Right lobe of liver (tissue), 6 donors: ENCODE measurements at places on chromosomes 1 and 21. TPM values are rescaled to one million over a fixed set of nuclear protein-coding genes. Genes with fewer than 3 reads are reported as not detected.
A peak's percentile ranks its signal among the peaks of the same experiment; 100 is the strongest.

DNA sequence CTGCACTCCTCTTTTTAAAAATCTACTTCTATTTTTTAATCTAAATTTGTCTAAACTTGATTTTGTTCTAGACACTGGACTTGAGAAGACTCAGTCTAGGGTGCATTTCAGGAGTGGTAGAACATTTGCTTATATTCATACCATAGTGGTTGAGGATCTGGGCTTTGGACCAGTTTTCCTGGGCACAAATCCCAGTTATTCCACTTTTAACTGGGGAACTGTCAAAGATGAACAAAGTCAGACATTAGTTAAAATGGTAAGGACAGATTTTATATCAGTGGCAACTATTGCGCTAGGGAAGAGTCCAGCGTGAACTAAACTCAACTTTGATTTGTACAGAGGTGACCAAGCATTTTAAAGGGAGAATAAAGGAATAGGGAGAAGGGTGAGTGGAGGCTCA lies 102.4 kb downstream of the FMN2 start:
- no peak for DNase-seq
- no peaks in the 10 kb centered on the region for H3K36me3 ChIP-seq
- H3K4me1 ChIP-seq: no peaks in the 10 kb centered on the region
- H3K27ac ChIP-seq: no peak overlapping the region
- no peak overlapping the region for H3K4me3 ChIP-seq

- DNase-seq: no peak
- H3K27me3 ChIP-seq: no peaks in the 10 kb centered on the region
- no peak overlapping the region for H3K27ac ChIP-seq
- no peaks in the 10 kb centered on the region for H3K36me3 ChIP-seq
- no peaks in the 10 kb centered on the region for H3K4me1 ChIP-seq
Measured at GRCh38 chr1:180181048-180181447, 26.4 kb downstream of the QSOX1 start.

DNA sequence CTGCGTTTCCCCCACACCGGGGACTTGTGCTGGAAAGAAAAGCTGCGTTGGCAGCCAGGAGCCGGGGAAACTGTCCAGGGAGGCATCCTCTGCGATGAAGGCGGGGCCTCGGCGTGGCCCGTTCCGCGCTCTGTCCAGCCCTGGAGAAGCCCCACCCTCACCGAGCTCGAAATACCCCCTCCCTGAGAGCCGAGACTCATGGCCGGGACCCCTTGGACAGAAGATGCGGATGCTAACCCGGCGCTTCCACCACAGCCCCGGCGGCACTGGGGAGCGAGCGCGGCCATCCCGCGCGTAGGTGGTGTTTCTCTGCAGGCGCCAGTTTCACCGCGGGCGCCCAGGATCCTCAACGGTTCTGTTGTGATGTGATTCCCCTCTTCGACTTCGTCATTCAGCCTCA lies 31.6 kb downstream of the PDE9A start:
- no peak overlapping the region for H3K4me3 ChIP-seq
- H3K27ac ChIP-seq: no peak overlapping the region
- DNase-seq: no peak

DNA sequence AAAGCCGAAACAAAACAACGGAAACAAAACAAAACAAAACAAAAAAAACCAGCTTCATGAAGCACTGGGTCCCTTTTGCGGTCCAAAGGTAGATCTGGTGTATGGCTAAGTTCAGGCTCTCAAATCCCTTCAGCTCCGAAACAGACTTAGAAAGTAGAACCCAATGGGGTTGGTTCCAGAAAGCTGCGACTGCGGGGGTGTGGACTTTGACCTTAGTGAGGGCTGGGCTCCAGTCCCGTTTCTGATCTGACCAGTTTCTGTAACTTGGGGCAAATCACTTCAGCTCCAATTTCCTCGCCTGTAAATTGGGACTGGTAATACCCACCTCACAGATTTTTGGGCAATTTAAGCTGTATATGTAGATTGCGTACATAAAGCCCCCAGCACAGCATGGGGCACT lies 105.2 kb downstream of the ZSCAN20 start:
- H3K4me3 ChIP-seq: no peak overlapping the region
- no peak overlapping the region for H3K27ac ChIP-seq

SPRR5 gene
- not detected for total RNA-seq

- no peaks in the 10 kb centered on the region for H3K36me3 ChIP-seq
- no peak overlapping the region for H3K27ac ChIP-seq
- no peak for DNase-seq
- H3K27me3 ChIP-seq: no peaks in the 10 kb centered on the region
- no peaks in the 10 kb centered on the region for H3K4me1 ChIP-seq
- H3K4me3 ChIP-seq: no peak overlapping the region
Measured at GRCh38 chr1:208829595-208829994, 585.4 kb upstream of the PLXNA2 start.

DNA sequence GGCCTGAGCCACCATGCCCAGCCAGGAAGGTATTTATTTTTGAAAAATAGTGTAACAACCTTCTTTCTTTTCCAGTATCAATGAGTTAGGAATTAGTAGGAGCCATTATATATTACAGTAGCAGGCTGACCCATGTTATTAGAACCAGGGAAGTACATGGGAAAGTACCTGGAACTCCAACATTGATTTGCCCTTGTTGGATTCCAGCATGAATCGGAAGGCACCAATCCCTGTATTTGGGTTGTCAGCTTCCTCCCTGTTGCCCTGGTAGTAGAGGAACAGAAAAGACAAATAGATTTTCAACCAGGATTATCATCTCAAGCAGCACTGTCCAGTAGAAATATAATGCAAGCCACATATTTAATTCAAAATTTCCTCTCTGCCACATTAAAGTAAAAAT lies 10.2 kb upstream of the RBM8A start:
- H3K36me3 ChIP-seq: no peaks in the 10 kb centered on the region
- DNase-seq: no peak
- H3K4me1 ChIP-seq: no peaks in the 10 kb centered on the region
- no peak overlapping the region for H3K4me3 ChIP-seq

GRCh38 chr1:202056644-202057334 lies 46.4 kb downstream of the ELF3 start:
- H3K27me3 ChIP-seq: no peaks in the 10 kb centered on the region
- H3K4me1 ChIP-seq: no peaks in the 10 kb centered on the region
- DNase-seq: peak; percentile 84
- no peak overlapping the region for H3K27ac ChIP-seq

DNA sequence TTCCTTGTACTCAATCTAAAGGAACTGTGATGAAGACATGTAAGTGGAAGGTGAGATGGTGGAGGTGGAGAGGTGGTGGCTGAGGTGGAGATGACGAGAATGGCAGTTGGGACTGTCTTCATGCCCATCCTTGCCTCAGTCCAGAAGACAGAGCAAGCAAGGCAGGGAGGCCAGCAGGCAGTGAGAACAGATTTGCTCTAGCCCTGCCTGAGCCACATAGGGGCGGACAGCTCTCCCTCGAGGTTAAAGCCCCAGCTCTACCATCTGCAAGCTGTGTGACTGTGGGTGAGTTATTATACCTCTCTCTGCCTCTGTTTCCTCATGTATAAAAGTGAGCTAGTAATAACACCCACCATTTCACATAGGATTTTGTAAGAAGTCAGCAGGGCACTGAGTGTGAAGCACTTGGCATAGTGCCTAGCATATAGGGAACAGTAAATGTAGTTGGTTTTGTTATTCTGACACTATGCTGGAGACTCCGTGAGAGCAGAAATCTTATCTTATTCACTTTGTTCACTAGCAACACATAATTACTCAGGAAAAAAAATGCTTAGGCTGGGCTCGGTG lies 4.8 kb upstream of the FAM110D start:
- H3K36me3 ChIP-seq: no peaks in the 10 kb centered on the region
- H3K4me3 ChIP-seq: no peak overlapping the region
- DNase-seq: no peak
- H3K27me3 ChIP-seq: no peaks in the 10 kb centered on the region
- H3K4me1 ChIP-seq: no peaks in the 10 kb centered on the region

DNA sequence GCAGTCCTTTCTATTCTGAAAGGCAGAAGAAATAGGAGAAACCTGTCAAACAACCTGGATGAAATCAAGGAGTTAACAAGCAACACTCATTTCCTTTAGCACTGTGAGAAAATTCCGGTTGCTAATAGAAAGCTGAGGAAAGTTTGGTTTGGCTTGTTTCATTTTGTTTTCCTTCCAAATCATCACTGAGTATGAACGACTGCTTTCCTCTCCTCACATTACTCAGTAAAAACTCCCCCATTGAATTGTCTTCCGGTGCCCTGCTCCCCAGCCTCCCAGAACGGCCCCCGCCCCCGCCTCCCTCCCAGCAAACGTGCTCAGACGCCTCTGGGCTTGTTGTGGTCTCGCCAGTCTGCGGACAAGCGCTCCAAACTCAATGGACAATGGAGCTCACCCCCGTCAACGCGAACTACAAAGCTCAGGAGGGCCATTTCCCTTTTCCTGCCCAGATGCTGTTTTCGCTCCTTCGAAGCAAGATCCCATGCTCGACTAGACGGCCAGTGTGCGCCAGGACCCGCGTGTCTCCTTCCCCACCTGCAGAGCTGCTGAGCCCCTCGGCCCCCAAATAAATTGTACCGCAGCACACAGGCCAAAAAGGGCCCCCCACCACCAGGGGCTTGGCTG lies 747 bp downstream of the STX6 start:
- H3K4me1 ChIP-seq: no peaks in the 10 kb centered on the region
- H3K27ac ChIP-seq: peak overlapping the region; percentile 83
- DNase-seq: peak; percentile 65
- H3K27me3 ChIP-seq: no peaks in the 10 kb centered on the region

CITED4 gene
- total RNA-seq: 116 TPM

DNA sequence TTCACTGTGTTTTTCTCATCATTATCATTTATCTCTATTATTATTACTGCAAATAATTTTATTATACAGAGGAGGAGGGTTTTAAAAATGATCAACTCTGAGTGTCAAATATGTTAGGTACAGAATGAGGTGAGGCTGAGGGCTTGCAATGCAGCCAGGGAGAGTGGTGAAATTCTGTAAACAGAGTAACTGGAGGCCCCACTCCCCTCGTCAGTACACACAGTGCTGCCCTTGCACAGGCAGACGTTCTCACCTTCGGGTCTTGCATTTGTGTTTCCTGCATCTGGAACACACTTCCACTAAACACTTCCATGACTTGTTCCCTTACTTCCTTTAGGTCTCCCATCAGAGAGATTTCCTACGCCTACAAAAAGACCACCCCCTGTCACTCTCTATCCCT lies 24.3 kb upstream of the COA6 start:
- no peaks in the 10 kb centered on the region for H3K27me3 ChIP-seq
- no peaks in the 10 kb centered on the region for H3K4me1 ChIP-seq
- no peak overlapping the region for H3K4me3 ChIP-seq
- no peak for DNase-seq
- H3K27ac ChIP-seq: no peak overlapping the region

SH2D5 gene
- 1.4 TPM for total RNA-seq

DNA sequence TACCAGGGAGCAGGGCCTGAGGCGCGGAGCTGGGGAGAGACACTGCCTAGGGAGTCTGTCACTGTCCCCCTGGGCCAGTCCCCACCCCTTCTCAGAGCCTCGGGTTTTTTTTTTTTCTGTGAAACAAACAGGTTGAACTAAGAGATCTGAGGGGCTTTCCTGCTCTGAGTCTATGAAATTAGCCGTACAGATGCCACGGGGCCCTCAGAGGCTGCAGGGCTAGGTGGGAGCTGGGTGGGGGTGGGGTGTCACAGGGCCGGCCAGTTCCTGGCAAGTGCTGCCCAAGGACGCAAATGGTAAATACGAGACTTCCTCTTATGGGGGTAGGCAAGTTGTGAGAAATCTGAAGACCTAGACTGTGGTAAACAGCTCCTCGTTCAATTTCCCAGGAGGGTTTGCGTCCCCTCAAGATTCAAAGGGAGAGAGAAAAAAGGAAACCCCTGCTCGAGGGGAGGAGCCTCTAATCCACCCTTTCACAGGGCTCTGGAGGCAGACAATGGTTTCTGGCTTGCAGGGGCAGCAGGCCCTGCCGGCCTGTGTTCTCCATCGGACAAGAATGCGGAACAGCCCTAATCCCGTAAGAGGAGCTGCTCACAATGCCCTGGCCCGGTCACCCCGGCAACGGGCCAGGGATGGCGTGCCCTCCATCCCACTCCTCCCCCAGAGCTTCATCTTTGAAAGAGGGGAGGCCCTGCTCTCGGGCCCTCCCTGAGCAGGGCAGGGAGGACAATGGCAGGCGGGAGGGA lies 7.8 kb downstream of the NUAK2 start:
- H3K4me3 ChIP-seq: no peak overlapping the region
- no peaks in the 10 kb centered on the region for H3K36me3 ChIP-seq
- H3K27ac ChIP-seq: no peak overlapping the region
- no peak for DNase-seq
- H3K4me1 ChIP-seq: peaks cover 37% of the 10 kb centered on the region
- no peaks in the 10 kb centered on the region for H3K27me3 ChIP-seq

GRCh38 chr1:223129229-223129901 lies 13.7 kb downstream of the TLR5 start:
- H3K4me3 ChIP-seq: peak overlapping the region; percentile 41
- H3K27me3 ChIP-seq: no peaks in the 10 kb centered on the region
- no peaks in the 10 kb centered on the region for H3K4me1 ChIP-seq
- DNase-seq: peak; percentile 81
- no peak overlapping the region for H3K27ac ChIP-seq
- no peaks in the 10 kb centered on the region for H3K36me3 ChIP-seq

GRCh38 chr21:16777041-16777720 lies 735.7 kb upstream of the CXADR start:
- no peak overlapping the region for H3K27ac ChIP-seq
- H3K4me3 ChIP-seq: no peak overlapping the region
- H3K36me3 ChIP-seq: no peaks in the 10 kb centered on the region
- no peaks in the 10 kb centered on the region for H3K4me1 ChIP-seq

CD1E gene
- not detected for total RNA-seq

DNA sequence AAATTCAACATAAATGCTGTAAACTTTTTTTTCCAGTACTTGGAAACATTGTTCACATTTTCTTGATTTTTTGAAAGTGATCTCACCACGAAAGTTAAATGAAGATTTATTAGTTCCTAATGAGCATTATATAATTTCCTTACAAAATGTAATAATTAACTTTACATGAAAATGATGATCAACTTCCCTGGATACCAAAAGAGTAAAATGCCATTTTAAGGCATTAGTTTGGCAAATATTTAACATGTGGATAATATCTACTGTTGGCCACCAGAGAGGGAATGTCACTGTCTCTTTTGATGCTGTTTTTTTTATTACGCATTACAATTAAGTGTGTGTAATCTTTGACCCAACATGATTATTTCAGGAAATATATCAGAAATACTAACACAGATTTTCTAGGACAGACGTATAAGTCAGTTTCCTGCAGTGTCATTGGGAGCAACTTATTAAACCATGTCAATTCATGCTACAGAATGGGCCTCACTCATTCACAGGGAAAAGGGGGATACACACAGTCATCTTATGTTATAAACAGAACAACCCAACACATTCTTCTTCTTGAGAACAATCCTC lies 903.9 kb upstream of the ADGRL2 start:
- DNase-seq: no peak
- H3K36me3 ChIP-seq: no peaks in the 10 kb centered on the region
- no peak overlapping the region for H3K4me3 ChIP-seq
- H3K27ac ChIP-seq: no peak overlapping the region

DNA sequence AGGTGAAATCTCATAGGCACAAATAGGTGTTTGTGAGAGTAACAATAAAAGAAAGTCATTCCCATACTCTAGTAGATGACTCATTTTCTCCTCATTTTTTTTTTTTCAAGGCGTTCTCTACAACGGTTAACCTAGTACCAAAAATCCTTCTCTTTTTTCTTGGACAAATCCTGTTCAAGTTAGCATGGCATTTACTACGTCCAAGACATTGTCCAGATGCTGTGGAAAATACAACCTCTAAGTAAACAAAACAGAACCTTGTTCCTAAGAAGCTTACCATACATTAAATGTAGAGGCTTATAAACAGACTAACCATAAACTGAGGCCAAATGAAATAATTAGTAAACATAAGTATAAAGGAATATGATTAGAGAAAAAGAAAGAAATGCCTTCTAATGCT lies 76.2 kb upstream of the RGS4 start:
- H3K4me1 ChIP-seq: no peaks in the 10 kb centered on the region
- H3K4me3 ChIP-seq: no peak overlapping the region
- H3K27ac ChIP-seq: no peak overlapping the region
- H3K36me3 ChIP-seq: no peaks in the 10 kb centered on the region

FMO3 gene
- total RNA-seq: 417 TPM

DIPK1A gene
- 25.3 TPM for total RNA-seq
